Epithelial cell of esophagus (primary cell): ENCODE measurements at places on chromosomes 4 and X.

- DNase-seq: no peak
These were observed 18.7 kb downstream of the TCEAL8 start for GRCh38 chrX:103236296-103236695.

DNA sequence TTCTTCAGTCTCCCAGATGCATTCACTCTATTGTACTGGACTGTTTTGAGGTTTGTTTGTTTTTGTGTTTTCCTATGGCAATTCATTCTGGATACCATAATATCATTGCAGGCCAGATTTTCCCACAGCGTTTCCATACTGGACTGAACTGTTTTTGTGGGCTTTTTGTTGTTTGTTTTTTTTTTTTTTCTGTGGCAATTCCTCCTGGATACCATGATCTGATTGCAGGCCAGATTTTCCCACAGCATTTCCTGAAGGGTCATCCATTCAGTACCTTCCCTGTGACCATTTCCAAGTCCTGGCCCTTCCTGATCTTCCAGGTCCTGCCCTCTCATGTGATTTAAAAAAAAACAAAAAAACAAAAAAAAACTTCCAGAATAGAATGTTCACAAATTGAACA is 33.9 kb upstream of the FAM241A start:
- no peak for DNase-seq

DNA sequence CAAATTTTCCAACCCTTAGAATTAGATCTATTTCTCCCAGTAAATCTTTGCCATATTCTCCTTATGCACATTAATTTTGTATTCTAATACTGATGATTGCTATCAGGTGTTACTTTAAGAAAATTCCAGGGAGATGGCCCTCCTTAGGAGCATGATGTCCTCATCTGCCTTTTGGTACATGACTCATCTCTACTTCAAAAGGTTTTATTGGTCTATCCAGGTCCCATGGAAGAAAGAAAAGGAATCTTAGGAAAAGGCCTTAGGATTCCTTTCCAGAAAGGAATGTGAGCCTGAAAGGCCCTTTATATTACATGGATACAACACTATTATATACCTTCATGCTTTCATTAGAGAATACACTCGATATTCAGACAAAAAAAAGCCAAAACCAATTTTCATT is 968.2 kb downstream of the STIM2 start:
- DNase-seq: peak; percentile 1

GRCh38 chr4:21012851-21013331 is 312.6 kb downstream of the PACRGL start:
- DNase-seq: peak; percentile 48

GRCh38 chrX:2694914-2695267 is 3.8 kb downstream of the CD99 start:
- no peak for DNase-seq

DNA sequence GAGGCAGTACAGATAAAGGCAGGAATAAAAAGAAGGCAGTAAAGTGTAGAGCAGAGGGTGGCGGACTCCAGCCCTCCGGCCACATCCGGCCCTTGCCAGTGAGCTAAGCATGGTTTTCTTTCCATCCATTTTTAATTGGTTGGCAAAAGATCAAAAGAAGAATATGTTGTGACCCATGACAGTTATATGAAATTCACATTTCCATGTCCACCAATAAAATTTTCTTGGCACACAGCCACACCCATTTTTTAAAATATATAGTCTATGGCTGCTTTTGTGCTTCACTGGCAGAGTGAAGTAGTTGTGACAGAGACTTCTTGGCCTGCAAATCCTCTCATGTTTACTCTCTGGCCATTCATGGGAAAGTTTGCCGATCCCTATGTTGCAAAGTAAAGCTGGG is 29.8 kb downstream of the SLC9A6 start:
- DNase-seq: no peak

DNA sequence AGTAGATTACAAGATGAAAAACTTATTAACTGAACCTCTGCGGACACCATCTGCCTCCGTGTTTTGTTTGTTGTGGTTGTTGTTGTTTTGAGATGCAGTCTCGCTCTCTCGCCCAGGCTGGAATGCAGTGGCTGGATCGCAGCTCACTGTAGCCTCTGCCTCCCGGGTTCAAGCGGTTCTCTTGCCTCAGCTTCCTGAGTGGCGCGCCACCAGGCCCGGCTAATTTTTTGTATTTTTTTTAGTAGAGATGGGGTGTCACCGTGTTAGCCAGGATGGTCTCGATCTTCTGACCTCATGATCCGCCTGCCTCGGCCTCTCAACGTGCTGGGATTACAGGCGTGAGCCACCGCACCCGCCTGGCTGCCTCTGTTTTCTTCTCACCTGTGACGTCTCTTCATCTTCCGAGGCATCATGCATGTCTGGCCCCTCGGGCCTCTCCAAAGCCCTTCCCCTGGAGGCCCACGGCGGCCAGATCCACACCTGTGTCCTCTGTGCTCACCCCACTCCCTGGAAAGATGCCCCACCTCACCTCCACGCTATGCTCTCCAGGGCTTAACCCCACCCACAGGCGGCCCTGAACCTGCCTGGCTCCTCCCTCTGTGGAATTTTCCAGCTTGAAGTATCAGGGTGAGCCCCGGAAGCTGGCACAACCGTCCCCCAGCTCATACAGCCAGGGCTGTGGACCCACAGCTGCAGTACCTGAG is 77.0 kb upstream of the MXD4 start:
- no peak for DNase-seq

DNA sequence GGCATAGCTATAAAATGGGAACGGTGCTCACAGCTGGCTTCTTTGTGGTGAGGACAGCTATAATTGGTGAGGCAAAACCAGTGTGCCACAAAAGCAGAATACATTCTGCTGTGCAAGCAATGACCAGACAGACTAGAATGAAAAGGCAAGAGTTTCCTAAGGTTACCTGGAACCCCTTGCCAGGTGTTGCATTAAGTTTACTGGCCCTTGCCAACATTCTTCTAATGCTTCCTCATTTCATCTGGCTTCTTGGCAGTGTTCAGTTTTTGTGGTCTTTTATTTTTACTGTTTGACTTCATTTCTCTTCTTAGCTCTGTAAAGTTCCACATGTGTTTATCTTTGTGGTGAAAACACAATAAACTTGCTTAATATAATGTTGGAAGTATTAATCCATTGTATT is 131.4 kb downstream of the PTTG2 start:
- DNase-seq: peak; percentile 46
